NCI-H2081 (cell line): ENCODE measurements at places on chromosomes 5 and 9.

- DNase-seq = no peak
These were observed 302.7 kb upstream of the NREP start for GRCh38 chr5:112059579-112060135.

GRCh38 chr5:154055201-154055600 is 16.4 kb downstream of the MFAP3 start:
- peak; percentile 9 for DNase-seq

DNA sequence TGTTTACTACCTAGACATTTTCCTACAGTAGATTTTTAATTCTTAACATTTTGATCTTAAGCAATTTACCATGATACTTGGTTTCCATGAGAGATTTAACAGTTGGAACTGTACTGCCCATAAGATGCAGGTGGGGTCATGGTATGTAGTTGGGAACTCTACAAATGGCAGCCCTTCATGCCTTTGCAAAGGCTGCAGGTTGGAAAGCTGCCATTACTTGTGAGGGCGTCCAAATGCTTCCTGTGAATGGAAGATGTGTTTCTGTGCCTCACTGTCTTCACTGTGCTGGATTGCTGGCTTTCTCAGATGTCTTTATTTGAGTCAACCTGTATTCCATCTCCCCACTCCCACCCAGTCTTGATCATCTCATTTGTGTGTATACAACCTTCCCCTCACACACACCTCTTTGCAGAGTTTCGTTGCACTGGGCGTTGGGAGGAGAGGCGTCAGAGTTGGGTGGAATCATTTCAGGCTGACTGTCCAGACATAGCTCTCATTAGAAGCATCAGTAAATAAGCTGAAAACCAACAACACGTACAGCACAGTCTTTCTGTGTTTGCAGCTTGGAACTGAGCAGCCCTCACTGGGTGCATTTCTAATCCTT is 14.8 kb upstream of the ABL1 start:
- no peak for DNase-seq

DNA sequence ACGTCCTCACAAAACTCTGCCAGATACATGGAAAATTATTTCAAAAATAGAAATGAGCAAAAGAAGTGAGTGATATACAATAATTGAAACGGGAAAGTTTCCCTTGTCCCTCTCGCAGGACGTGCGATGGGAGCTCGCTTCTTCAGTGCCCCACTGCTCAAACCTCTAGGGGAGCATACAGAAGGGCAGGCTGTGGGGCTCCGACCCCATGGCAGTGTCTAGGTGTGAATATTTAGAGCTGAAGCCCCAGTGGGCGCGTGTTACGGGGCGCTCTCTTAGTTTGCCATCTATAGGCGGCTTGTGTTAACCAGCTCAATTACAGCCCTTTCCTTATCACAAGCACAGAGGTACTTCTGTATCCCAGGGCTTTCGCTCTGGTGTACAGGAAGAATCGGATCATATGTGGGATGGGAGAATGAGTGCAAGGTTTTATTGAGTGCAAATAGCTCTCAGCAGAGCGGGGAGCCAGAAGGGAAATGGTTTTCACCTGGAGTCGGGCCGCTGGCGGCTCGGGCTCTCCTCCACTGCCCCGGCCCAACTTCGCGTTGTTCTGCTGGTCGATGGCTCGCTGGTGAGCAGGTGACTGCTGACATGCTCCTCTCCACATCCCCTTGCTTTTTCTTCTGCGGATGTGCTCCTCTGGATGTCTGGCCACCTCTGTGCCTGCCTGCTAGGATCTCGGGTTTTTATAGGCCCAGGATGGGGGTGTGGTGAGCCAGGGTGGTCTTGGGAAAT is 334.0 kb upstream of the PTPRD start:
- DNase-seq = no peak

DNA sequence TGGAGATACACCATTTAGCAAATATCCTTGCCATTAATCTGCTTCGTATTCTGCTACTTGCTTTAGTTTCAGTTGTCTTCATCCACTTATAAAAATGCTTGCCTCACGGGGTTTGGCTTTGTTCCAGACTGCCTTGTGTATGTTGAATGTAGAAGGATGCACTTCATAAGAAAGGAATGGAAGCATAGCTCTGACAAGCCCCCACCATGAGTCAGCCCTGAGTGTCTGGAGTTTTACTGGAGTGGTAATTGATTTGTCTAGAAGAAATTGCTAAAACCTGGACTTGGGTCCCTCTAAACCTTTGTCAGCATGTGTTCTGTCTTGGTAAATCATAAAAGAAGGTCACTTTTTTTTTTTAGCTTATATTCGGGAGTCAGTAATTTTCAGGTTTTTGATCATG is 4.6 kb downstream of the TEX48 start:
- DNase-seq = no peak

GRCh38 chr5:153504726-153505125 is 14.3 kb downstream of the GRIA1 start:
- no peak for DNase-seq

GRCh38 chr9:92535940-92536850 is at the start of gene ECM2:
Gene ECM2 (minus strand): TSS chr9:92535990. CDS start chr9:92522866, 13,124 bp downstream.
- DNase-seq = no peak

GRCh38 chr5:71457106-71457505 is 1.7 kb downstream of the BDP1 start:
- no peak for DNase-seq

- peak; percentile 37 for DNase-seq
These were observed 190.1 kb downstream of the GNA14 start for GRCh38 chr9:77457916-77458592.
